ENCODE measurements at places on chromosomes 3 and 15.

GRCh38 chr3:67550541-67550940 lies 103.9 kb downstream of the SUCLG2 start:
- DNase-seq: no peak

DNA sequence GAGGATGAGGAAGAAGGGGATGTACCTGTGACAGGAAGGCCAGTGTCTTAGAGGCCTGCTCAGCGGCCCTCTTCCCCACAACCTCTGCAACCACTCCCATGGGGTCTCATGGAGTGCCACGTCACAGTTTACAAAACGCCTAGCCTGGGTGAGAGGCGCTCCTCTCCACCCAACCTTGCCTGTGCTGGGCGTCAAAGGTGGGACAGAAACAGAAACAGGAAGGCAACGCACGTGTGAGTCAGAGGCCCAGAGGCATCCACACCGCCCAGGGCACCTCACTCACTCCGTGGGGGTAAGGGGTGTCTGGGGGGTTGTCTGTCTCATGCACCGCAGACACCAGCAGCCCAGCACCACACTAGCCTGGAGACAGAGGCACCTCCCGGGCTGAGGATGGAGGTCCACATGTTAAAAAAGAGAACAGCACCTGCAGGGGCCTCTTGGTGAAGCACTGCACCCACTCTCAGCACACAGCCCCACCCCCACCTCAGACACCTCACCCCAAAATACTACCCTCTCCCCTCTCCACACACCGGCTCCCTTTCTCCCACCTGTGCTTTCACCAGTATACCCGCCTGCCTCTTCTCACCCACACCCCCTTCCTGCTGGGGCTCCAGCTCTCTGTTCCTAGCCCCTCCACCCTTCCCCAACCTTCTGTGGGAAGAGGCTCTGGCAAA lies 4.7 kb upstream of the CALML4 start:
- peak; percentile 14 for DNase-seq

GRCh38 chr3:86978111-86978551 lies 12.8 kb downstream of the VGLL3 start:
- DNase-seq: no peak

- DNase-seq: no peak
Observed at GRCh38 chr3:52068730-52069129, 12.4 kb upstream of the DUSP7 start.

DNA sequence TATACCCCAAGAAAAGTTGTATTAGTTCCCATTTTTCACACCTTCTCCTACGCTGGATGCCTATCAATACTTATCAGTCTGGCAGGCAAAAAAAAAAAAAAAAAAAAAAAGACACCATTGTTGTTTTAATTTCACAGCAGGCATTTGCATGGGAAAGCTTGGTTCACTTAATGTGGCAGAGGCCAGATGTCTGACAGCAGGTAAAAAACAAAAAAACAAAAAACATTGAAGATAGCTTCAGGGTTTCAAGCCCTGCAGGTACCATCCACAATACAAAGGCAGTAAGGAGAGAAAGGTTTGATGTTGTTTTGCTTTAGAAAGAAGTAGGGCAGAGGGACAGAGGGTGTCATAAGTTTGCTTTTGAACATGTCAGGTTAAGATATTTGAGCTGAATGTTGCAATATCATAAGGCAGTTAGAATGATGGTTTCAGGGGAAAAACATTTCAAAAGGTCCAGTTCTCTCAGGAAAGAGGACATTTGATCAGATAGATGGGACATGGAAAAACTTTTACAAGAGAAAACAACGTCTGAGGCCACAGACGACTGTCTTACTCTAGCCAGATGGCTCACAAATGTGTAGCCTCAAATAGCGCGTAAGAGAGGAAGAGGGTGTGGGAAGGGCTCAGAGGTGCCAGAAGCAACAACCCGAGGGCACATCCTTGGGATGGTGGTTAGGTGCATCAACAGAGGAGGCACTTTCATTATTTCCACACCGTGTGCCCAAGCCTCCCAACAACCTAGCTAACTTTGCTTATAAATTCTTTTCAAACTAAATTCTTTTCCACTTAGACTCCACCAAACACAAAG lies 25.7 kb downstream of the PCOLCE2 start:
- DNase-seq: no peak

DNA sequence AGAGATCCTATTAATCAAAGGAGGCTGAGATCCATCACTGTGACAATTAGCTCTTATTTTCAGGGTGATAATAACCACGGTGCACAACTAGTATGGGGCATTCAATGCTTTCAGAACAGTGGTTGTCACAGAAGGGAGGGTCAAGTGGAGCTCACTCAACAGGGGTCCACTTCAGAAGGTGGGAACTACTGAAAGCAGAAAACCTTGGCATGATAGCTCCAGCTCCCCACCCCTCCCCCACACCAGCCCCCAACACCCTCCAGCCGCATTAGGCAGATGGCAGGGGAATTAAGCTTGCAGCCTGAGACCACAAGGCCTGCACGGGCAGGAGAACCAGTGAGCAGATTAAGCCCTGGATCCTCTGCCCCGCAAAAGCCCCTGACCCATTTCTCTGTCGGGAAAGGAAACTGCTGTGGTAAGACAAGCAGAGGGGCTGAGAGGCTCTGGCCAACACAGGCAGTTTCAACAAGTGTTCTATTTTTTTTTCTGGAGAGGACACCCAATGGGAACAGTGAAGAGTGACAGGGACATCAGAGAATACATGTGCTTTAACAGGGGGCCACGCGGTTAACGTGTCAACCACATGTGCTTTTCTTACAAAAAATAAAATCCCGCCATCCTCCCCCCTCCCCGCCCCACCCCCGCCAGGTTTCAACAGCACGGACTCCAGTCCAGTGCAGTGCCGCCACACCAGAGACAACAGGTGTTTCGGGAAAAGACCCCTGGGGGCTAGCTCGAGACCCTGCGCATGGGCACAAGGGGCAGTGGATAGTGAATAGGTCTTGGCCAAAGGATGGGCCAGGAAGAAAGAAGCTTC lies 997 bp downstream of the FYCO1 start:
- no peak for DNase-seq

GRCh38 chr3:115211810-115212492 lies 64.9 kb upstream of the ZBTB20 start:
- no peak for DNase-seq

GRCh38 chr3:144032531-144033239 lies 61.1 kb downstream of the DIPK2A start:
- no peak for DNase-seq

DNA sequence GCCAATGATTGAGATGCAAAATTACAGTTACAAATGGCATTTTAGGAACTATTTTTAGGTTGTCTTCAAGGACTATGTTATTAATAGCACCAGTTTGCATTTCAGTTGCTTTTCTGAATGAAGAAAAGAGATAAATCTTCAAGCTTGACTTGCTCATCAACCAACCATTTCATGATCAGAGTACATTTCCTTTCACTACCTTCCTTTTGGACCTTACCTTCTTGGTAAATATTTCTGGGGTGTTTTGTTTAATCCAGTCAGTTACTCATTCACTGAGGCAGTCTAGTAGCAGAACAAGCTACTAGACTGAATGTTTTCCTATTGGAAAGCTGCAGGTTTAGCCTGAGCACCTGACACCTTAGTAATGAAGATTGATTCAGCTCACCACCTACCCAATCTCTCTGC lies 8.2 kb downstream of the SLC27A2 start:
- DNase-seq: no peak

DNA sequence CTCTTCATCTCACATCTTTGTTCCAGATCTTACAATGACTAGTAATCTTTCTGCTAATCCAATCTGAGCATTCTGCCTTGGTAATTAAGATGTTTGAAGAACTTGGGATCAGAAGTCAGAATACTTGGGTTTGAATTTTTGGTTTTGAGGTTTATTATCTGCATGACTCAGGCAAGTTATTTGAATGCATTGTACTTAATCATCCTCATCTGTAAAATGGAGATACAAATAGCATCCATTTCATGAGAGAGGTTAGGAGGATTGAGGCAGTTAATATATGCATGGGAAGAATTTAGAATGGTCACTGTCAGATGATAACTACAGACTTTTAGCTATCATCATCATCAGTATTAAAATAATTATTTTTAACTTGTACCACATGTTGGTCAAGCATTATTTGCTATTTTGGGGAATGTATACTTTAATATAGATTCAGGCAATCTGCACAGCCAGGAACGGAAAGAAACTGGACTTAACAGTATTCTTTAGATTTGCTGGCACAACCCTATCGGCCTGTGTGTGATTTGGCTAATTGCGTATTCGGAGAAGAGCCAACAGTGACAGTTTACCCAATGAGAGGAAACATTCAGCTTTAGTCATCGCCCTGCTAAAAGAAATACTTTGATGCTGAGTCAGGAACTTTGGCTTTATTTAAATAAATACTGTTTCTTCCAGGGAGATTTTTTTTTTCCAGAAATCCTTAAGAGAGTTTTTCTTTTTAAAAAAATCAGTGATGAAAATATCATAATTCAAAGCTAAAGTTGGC lies 600.0 kb downstream of the ROBO1 start:
- no peak for DNase-seq

GRCh38 chr3:188158731-188159310 lies 4.9 kb downstream of the LPP start:
- no peak for DNase-seq

DNA sequence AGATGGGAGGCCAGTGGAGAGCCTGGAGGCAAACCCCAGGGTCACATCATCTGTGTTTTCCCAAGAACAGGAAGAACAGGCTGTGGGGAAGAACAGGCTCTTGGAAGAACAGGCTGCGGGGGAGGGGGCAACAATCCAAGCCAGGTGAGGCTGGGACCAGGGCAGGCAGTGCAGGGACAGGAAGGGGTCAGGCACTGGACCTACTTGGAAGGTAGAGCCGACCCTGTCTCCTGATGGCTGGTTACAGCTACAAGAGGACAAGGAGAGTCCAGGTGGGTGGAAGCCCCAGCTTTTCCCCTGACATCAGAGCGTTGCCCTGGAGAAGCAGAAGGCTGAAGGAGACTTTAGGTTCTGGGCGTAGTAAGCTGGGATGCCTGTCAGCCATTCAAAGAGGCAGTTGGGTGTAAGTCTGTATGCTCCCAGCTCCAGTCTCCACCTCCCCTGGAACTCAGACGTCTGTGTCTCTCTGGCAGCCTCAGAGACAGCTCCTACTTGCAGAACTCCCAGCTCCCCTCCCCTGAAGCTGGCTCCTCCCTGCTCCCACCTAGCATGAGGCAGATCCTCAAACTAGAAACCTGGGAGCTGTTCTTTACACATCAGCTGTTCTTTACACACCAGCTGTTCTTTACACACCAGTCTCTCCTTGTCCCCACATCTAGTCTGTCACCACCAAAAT lies 130.9 kb downstream of the DNAJB8 start:
- DNase-seq: no peak

DNA sequence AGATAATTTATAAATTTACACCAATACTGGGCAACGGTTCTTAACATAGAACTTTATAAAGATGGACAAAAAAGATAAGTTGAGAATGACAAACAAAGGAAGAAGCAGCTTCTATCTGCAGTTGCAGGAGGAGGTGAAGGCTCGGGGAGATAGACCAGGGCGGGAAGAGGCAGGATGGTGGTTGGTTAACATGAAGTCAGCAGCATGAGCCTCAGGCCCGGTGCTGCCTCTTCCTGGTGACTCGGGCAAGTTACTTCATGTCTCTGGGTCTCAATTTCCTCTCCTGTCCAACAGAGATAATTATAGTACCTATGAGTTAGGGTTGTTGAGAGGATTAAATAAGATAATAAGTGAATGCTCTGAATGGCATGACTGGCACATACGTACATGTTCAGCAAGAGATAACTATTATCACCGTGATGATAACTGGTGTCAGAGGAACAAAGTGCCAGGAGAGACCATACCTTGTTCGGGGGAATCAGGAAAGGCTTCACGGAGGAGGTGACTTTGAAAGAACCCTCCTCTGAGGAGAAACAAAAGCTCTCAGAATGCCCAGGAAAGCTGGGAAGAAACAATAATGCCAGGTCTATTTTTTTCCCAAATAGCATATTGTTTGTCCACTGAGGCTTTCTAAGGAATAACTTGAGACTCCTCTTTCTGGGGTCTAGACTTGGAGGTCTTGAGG lies 4.4 kb downstream of the PAK6 start:
- DNase-seq: no peak

GRCh38 chr3:48926425-48927392 lies 8.1 kb downstream of the ARIH2 start:
- no peak for DNase-seq

DNA sequence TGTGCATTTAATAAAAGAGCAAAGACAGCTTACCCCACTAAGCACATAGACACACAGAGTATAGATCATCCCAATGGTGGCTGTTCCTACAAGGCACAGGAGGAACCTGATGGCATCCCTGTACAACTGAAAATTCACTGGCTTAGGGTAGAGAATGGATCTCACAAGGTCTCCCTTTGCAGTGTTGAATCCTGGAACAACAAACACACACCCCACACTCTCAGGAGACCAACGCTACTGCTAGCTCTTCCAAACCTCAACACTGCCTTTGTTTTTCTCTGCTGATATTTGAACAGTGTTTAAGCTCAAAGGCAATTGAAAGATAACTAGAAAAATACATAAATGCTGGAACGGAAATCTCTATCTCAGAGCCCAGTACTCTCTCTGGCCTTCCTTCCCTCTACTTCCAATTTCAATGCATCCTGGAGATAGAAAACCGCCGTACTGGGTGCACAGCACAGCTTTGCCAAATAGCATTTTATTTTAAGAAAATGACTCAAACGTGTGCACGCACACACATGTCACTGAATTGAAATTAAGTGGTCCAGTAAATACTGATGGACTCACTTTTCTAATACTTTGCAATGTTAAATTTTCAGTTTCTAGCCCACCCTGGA lies 87.5 kb upstream of the ATP13A5 start:
- DNase-seq: no peak

DNA sequence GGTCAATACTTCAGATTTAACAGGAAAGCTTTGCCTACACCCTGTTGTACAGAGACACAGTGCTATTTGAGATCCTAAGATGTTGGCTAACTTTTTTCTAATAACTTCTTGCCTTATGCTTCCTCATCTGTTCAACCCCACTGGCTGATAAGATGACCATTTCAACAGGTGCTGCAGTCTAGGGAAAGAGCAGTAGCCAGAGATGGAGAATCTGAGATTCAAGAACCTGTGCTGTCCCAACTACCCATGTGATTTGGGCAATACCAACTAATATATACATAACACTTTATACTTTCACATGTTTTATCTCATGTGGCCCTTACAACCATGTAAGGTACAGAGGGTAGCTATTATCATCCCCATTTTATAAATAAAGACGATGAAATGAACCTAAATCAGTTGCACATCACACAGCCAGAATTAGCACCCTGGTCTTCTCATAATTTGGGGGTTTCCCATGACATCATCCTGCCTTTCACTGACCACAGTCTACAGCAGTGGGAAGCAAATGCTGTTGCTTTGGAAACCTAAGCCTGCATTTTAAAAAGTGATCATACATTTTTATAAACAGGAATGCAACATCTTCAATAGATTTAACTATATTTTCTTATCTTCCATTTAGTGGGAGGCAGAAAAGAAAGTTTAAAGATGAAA lies 9.7 kb downstream of the TTC23 start:
- DNase-seq: no peak

Measured in activated T-cell treated with anti-CD3 and anti-CD28 coated beads for 4 hours (primary cell).